Stimulated activated CD8-positive, alpha-beta memory T cell treated with anti-CD3 and anti-CD28 coated beads, Interleukin-7, amount 100 ng/mL, for 1 hour (primary cell): ENCODE measurements at places on chromosomes 11 and 22.

GRCh38 chr11:47373876-47374719 is 4.2 kb downstream of the SPI1 start:
- DNase-seq = peak; percentile 60

DNA sequence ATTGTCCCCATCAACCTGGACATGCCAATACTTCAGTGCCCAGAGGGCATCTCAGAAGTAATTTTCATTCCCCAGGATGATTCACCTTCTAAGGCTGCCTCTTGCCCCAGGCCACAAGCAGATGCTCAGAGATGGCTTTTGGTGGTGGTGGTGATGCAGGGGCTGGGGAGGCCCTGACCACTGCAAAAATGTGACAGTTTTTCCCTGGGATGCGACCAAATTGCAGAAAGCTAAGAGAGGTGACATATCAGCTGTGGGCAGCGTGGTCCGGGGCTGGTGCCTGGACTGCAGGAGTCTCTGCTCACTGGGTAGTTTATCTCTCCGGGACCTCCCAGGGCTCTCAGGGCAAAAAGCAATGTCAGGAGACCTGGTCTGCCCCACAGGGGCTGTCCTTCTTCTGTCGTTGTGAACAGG is 39.7 kb upstream of the ACCSL start:
- DNase-seq = no peak

GRCh38 chr11:76653674-76654284 is 16.8 kb downstream of the LRRC32 start:
- no peak for DNase-seq

- no peak for DNase-seq
These were observed 17.2 kb downstream of the SYNGR1 start for GRCh38 chr22:39367035-39367434.

DNA sequence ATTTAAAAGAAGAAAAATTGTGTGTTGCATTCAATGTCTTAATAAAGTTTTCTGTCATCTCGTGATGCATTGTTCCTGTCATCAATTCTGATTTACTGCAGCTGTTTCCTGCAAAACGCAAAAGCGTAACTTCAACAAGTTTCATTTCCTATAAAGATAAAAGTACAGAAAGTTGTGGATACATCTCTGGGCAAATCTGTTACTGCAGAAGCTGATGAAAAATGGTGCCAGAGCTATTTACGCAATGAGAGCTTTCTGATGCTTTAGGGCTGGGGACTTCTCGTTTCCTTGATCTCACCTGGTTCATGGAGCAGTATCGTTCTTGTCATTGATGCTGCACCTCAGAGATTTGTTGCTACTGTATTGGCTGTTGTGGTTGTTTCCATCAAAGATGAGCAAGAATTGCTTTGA is 15.5 kb upstream of the MS4A12 start:
- DNase-seq = no peak
